Activated T-helper 2 cell treated with anti-CD3 and anti-CD28 coated beads, Interferon-gamma antibody, Interleukin-2, Interleukin-4, amounts not matched to agents 10 μg/mL and 5 μg/mL and 100 μg/mL, durations not matched to agents 14 hours and 24 hours and 36 hours (primary cell): ENCODE measurements at places on chromosomes 2 and 18. TPM values are rescaled to one million over a fixed set of nuclear protein-coding genes. Genes with fewer than 3 reads are reported as not detected.

GRCh38 chr2:165674780-165675179, 119.3 kb downstream of the GALNT3 start:
- DNase-seq, result no peak

DNA sequence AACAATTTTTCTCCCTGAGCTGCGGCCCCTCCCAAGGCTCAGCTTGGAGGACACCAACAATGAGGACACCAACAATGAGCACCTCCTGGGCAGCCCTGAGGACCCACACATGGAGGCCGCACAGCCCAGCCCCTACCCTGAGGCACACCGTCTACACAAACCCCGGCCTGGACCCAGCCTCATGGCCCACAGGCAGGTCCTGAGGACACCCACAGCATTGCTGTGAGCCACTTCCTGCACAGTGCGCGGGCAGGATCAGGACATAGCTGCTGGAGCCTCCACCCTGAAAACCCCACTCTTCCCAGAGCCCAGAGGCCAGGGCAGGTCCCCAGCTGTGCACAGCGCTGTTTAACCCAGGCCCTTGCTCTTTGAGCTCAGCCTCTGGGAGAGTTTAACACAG, 194.3 kb downstream of the RTP5 start:
- DNase-seq, result no peak

DNA sequence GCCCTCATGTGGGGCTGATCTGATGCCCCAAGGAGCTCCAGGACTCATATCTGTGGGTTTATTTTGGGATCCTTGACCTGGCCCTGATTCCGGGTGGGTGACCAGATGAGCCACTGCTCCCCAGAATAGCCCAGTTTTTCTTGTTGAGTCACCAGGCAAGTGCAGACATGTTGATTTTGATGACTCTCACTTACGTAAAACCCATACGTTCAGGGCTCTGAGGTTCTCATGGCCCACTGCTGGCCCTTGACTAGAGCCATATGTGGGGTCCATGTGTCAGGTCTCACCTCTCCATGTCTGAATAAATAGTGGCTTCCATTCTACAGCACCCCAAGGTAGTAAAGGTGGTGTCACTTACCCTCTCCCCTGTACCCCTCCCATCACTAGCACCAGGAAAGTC, 41.9 kb downstream of the CDC42EP3 start:
- no peak for DNase-seq

The DUSP19 gene
- total RNA-seq, result 1.6 and 1.9 TPM in 2 replicates

- no peak for DNase-seq
These were observed 99.7 kb downstream of the GULP1 start for GRCh38 chr2:188391354-188391753.

The DSG4 gene
- not detected in 2 replicates for total RNA-seq
